ENCODE measurements at places on chromosomes 16 and 17.
A peak's percentile ranks its signal among the peaks of the same experiment; 100 is the strongest.

- DNase-seq = no peak
These were observed 46.1 kb upstream of the ACSF3 start for GRCh38 chr16:89047331-89048089.

GRCh38 chr17:61583242-61583641, 7.8 kb downstream of the NACA2 start:
- DNase-seq = no peak

- DNase-seq = no peak
These were observed 142.0 kb upstream of the RCVRN start for GRCh38 chr17:10046786-10047785.

GRCh38 chr17:333626-334396, 18.8 kb downstream of the RPH3AL start:
- DNase-seq = peak; percentile 90

DNA sequence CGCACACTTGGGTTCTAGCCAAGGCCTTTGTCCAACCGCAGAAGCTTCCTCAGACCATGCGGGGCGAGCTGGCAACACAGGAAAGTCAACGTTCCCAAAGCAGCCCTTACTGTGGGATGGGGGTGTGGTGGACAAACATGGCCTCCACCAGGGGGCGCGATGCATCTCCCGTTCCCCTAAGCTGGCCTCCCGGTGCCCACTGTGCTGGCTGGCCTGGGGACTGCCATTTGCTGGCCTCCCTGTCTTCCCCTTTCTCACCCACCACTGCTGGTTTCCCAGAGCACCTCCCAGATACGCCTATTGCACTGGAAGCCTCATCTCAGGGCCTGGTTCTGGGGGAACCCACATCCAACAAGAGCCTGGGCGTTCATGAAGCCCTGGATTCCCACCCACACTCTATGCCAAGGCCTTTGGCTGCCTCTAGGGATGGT, 145.3 kb downstream of the IRF8 start:
- DNase-seq = peak; percentile 3

GRCh38 chr16:582614-583331, 7.1 kb upstream of the RAB40C start:
- peak; percentile 89 for DNase-seq

- no peak for DNase-seq
These were observed 515.0 kb upstream of the SALL1 start for GRCh38 chr16:51666074-51666473.

- no peak for DNase-seq
These were observed 33.9 kb downstream of the MAP2K3 start for GRCh38 chr17:21318439-21318838.

DNA sequence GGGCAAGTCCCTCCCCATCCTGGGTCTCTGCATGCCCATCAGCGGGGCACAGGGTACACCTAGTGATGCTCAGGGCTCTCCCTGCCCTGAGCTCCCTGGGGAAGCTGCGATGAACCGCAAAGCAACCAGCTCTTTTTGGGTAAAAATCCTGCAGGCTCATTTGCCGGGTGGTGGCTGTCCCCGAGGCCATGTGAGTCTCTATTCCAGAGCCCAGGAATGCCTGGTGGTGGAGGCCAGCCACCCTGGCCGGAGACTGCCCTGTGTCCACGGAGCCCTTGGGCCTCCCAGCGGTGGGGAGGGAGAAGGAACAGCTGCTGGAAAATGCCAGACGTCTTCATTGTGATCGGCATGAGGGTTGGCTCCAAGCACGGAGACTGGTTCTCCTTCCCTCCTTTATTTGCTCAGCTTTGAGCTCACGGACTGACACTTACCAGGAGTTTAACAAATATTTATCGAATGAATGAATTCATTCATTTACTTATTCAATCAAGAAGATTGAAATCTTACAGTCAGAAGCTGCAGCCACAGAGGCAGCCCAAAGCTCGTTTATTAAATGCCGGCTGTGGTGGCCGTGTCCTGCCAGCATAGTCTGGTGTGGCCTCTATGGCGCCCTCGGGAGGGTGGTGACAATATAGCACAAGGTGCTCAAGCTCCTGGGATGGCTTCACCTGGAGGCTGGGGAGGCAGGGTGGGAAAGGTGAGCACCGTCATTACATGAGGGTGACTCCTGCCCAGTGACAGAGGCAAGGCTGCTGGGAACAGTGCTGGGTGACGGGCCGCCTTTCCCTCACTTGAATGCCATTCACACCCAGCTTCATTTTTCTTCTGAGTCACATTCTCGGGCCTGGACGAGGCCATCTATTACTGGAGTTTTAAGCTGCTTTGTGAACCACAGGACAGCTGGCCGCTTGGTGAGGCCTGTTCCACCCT, 31.1 kb upstream of the JPH3 start:
- peak; percentile 45 for DNase-seq

DNA sequence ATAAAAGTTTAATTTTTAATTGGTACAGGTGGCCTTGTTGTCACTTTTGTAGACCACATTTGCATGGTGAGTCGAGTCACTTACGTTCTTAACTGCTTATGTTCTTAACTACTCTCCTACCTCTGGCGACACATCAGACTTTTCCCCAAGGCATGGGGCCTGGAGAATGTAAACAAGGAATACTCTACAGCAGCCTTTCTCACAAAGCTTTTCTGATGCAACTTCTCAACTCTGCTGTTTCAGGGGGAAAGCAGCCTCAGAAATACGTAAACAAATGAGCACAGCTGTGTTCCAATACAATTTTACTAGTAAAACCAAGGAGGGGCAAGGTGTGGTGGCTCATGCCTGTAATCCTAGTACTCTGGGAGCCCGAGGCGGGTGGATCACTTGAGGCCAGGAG, 6.9 kb downstream of the KARS1 start:
- DNase-seq = no peak

DNA sequence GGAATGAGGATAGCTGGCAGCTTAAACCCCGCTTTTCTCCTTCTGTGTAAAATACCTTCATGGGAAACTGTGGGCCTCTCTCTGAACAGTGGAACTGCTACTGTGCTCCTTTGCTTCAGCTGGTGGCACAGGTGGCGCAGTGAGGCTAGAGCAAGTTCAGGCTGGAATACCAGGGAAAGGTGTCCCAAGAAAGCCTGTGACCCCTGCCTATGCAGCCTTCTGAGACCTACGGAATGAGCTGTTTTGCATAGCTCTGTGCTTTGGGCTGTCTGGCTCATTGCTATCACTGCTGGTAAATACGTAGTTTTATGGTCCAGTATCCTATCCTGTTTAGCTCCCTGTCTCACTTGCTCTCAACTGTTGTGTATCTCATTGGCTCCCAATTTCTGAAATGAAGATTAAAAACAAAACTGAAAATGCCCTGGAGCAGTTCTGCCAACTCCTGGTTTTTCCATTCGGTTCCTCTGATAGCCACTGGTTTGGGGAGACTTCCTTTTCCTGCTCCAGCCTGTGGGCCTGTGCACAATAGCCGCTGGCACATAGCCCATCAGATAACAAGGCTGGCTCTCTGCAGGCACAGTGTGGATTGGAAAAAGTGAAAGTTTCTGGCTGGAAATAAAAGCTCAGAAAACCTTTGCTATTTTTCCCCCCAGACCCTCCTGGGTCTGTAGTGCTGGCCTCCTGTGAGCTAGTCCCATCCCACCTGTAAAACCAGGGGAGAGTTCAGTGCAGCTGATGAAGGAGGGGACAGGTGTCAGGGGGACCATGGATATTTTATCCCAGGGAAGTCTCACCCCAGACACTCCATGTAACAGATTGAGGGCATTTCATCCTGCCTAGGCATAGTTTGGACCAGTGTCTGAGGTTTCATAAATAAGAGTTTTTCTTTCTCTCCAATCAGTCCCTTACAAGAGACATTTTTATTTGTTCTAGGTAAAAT, 24.0 kb downstream of the LIMD2 start:
- peak; percentile 76 for DNase-seq

- no peak for DNase-seq
These were observed 9.4 kb upstream of the DNASE1 start for GRCh38 chr16:3645108-3645503.

DNA sequence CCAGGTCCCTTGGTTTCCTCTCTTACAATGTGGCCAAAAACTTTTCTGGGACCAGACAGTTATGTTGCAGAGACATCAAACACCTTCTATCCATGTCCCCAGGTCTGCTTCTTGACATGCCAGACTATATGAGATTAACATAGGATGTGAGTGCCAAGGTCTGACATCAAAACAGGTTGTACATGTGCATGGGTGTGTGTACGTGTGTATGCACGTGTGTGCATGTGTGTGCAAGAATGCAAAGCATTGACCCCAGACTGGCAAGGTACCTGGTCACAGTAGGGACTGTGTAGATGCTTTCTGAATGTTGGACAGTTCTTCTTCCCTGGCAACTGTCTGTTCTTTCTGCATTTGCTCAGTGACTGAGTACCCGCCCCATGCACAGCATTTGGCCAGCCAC, 85.6 kb downstream of the NDE1 start:
- DNase-seq = no peak

DNA sequence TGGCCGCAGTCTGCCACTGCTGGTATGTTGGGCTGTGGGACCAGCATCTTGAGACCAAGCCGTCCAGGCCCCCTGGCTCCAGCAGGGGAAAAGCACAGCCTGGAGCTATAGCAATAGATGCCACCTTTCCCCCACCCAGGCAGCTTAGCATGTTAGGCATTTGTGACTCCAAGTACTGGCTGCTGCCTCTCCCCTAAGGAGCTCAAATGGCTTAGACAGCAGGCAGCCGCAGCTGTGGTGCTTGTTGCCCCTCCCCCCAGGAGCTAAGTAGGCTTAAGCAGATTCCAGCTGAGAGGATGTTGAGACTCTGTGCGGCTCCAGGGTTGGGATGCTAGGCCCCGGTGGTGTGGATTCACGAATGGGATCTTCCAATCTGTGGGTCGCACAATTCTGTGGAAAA, 88.8 kb upstream of the ANKFN1 start:
- DNase-seq = no peak

GRCh38 chr17:66304304-66305174, 2.1 kb downstream of the PRKCA start:
- DNase-seq = no peak

GRCh38 chr17:76631821-76632565, 11.6 kb downstream of the ST6GALNAC1 start:
- no peak for DNase-seq

GRCh38 chr17:77320485-77321256, 179.9 kb downstream of the SEC14L1 start:
- no peak for DNase-seq

DNA sequence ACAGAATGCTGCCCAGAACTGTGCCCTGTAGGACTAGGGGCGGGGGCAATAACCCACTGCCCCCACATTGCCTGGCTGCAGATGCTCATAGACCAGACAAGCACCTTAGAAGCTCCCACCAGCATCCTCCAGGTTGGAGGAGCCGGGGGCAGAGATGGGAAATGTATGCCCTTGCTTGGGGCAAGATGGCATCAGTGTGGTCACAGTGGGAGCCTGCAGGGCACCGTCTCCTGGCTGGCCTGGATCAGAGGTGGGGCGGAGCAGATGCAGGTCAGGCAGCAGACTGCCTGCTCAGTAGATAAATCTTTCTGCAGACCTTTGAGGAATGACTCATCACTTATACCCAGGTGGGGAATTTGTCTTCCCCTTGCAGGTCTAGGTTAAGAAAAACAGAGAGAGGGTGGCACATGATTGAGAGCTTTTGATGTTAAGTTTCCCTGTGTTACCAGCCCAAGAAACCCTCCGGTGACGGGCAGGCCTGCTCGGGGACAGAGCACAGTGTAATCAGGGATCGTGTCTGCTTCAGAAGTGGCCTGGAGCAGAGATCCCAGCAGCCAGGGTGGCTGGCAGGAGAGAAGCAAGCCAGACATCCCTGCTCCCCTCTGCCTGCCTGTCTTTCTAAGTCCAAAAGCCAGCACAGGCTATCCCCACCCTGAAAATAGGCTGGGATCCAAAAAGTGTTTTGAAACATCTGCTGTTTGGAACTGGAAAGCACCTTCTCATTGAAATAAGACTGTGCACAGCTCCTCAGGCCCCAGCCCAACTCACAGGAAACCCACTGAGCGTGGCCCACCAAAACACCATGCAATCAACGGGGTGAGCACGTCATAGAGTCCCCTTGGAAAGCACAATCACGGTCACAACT, 50.7 kb upstream of the RPL38 start:
- DNase-seq = no peak

GRCh38 chr16:70745536-70746025, 55.4 kb downstream of the VAC14 start:
- DNase-seq = peak; percentile 40

DNA sequence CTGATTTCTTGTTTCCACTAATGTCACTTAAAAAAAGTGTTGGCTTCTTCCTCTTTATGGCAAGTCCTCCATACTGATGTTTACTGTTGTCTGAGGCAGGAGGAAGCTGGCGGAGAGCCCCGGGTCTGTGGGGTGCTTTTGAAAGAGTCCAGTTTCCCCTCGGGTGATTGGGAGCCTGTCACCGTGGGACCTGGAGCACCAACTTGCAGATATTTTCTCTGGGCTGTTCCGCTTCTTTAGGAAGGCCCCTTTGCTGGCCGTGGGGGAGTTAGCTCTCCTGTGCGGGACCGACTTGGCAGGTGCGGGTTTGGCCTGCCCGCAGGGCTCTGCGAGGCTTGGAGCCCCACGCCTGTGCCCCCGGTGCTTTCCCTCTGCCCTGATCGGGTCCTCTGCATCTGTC, 3.1 kb downstream of the BANP start:
- no peak for DNase-seq

Data from G401 (cell line).